A673 (cell line): ENCODE measurements at places on chromosomes 16 and 17.

DNA sequence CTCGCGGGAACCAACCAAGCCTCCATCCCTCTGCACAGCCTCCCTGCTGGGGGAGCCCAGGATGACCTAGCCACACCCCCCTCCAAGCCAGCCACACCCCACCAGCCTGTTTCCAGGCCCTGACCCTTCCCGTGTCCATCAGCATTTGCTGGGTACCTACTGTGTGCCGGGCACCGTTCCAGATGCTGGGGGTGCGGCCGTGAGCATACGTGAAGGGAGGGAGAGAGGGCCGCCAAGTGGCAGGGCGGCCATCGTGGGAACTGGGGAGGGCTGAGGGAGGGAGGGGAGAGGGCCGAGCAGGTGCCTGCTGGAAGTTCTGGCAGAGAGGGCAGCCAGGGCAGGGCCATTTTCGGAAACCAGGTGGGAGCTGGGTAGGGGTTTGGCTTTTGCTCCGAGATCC lies 23.1 kb downstream of the ZFPM1 start:
- H3K36me3 ChIP-seq: no peaks in the 10 kb centered on the region
- no peak overlapping the region for H3K4me3 ChIP-seq
- H3K27me3 ChIP-seq: no peaks in the 10 kb centered on the region
- no peak for DNase-seq
- no peak overlapping the region for H3K27ac ChIP-seq

DNA sequence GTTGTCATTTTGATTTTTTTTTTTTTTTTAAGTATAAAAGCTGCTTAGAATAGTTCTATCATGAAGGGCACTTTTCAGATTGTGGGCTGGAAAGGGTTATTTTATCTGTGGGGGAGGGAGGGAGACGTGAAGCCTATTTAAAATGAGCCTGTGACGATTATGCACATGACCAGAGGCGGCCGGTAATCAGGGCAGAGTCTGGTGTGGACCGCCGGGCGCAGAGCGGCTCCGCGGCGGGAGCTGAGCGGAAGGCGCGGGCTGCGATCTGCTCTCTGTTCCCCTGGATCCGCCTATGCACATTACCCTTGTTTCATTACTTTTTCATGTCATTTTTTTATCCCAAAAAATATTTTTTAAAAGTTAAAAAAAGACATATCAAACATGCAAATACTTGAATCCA lies 23.5 kb downstream of the TMC6 start:
- H3K4me3 ChIP-seq: no peak overlapping the region
- H3K36me3 ChIP-seq: peaks cover 12% of the 10 kb centered on the region
- H3K4me1 ChIP-seq: no peaks in the 10 kb centered on the region
- H3K27ac ChIP-seq: no peak overlapping the region

DNA sequence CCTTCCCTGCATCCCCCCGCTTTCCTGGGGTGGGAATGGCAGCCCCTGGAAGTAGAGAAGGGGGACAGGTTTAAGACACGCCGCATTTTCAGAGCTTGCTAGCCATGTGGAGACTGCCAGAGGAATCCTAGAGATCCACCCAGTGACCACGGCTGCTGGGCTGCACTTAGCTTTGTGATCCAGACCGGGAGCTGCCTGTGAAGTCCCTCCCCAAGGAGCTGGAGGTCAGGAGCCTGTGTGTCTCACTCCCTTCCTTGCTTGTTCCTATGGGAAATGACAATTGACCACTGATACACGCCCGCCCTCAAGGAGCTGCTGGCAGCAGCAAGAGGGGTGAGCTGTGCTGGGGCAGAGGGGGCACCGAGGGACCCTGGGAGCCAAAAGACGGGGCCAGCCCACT lies 73.7 kb downstream of the SREBF1 start:
- no peaks in the 10 kb centered on the region for H3K36me3 ChIP-seq
- no peak for DNase-seq
- no peak overlapping the region for H3K4me3 ChIP-seq
- H3K27ac ChIP-seq: peak overlapping the region; percentile 31
- H3K27me3 ChIP-seq: no peaks in the 10 kb centered on the region

GRCh38 chr17:82929011-82929622 lies 89.3 kb upstream of the ZNF750 start:
- H3K27me3 ChIP-seq: no peaks in the 10 kb centered on the region
- H3K27ac ChIP-seq: no peak overlapping the region
- H3K4me1 ChIP-seq: peaks cover 18% of the 10 kb centered on the region
- peaks cover 19% of the 10 kb centered on the region for H3K36me3 ChIP-seq

DNA sequence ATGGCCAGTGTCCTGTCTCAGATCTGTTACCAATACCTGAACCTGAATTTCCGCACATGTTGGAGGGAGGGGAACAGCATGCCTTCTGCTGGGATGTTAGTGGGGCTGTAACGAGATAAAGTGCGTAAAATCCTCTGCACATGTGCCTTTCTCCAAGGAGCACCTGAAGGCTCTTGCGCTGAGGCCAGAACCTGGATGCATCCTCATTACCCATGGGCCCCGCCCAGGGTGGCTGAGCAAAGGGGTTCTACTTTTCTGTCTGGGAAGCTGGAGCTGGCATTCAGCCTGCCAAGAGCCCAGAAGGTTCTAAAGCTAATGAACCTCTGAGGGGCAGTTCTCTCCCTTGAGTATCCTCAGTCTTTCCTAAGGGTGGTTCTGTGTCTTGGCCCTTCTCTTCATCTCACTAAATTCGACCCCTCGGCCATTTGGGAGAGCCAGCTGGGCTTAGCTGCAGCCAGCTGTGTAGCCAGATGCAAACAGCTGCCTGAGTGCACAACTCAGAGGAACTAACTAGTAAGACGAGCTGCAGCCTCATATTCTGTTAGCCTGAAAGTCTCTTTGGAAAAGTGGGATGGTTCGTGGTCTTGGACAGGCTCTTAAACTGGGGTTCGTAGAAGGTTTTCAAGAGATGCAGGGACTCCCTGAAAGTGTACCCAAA lies 2.5 kb downstream of the ITGA3 start:
- no peak for DNase-seq
- H3K27me3 ChIP-seq: peaks cover 24% of the 10 kb centered on the region
- H3K27ac ChIP-seq: no peak overlapping the region
- H3K4me3 ChIP-seq: no peak overlapping the region
- H3K4me1 ChIP-seq: peaks cover 4% of the 10 kb centered on the region
- no peaks in the 10 kb centered on the region for H3K36me3 ChIP-seq

GRCh38 chr17:54451051-54451450 lies 449.6 kb upstream of the TOM1L1 start:
- H3K4me3 ChIP-seq: no peak overlapping the region
- no peak for DNase-seq
- H3K27me3 ChIP-seq: no peaks in the 10 kb centered on the region
- no peaks in the 10 kb centered on the region for H3K4me1 ChIP-seq
- no peaks in the 10 kb centered on the region for H3K36me3 ChIP-seq
- H3K27ac ChIP-seq: no peak overlapping the region

DNA sequence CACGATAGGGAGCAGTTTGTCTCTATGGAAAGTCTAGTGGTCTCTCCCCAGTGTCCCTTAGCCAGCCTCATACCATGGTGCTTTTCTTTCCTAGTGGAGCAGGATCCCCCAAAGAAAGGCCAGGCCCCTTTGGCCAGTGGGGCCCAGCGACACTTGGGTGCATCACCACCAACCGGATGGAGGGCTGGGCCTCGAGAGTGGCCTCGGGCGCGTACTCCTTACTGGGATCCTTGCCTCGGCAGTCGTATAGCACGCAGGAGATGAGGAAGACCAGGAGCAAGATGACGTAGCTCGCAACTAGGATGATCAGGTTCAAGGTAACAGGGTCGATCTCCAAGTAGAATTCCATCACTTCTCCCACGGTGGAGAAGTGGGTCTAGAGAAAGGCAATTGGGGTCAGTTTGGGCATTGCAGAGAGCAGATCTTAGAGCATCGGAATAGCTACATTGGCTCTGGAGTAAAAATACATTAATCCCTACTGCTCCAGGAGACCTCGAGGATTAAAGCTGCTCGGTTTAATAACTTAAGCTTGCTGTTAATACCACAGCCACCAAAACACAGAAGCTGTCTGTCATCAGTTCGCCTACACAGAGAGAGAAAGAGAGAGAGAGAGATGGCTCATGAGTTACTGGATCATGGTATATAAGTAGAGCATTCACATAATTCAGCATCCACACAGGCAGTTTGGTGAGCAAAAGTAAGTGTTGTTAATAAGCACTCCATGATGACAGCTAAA lies at the start of gene SMIM36:
Gene SMIM36 (minus strand): TSS at position 467 of the 736 bp plus-strand sequence.
- no peaks in the 10 kb centered on the region for H3K4me1 ChIP-seq
- no peaks in the 10 kb centered on the region for H3K27me3 ChIP-seq
- no peaks in the 10 kb centered on the region for H3K36me3 ChIP-seq
- no peak within 1 kb of the TSS for H3K4me3 ChIP-seq

DNA sequence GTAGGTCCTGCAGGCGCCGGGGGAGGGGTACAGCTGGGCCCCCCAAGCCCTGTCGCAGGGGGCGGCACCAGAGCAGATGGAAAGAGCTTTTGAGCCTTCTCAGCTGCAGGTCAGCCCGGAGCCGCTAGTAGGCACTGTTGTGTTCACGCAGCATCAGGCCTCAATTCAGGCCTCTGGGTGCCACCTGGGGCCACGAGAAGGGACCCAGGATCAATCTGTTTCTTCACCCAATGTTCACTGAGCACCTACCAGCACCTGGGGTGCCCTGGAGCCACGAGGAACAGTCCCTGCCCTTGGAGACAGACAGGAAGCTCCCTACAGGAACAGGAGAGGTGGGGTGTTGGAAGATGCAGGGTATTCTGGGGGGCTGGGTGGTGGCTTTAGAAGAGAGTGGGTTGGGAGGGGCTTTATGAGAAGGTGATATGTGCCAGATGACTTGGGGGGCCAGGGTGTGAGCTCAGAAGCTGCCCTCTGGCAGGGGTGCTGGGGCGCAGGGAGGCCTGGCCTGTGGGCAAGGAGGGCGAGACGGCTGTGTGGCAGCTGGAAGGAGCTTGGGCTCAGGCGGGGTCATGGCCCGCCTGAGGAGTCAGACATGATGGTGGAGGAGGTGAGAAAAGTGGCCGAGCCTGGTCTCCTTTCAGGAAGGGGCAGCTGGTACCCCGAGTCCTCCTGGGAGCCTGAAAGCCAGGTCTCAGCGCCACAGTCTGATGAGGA lies 121.9 kb upstream of the GSE1 start:
- H3K27ac ChIP-seq: no peak overlapping the region
- no peak overlapping the region for H3K4me3 ChIP-seq
- no peaks in the 10 kb centered on the region for H3K36me3 ChIP-seq
- DNase-seq: no peak
- H3K27me3 ChIP-seq: no peaks in the 10 kb centered on the region

- H3K27me3 ChIP-seq: no peaks in the 10 kb centered on the region
- no peak for DNase-seq
- peak overlapping the region; percentile 23 for H3K27ac ChIP-seq
- peaks cover 14% of the 10 kb centered on the region for H3K4me1 ChIP-seq
Measured at GRCh38 chr17:78774453-78774852, 7.6 kb downstream of the CYTH1 start.

DNA sequence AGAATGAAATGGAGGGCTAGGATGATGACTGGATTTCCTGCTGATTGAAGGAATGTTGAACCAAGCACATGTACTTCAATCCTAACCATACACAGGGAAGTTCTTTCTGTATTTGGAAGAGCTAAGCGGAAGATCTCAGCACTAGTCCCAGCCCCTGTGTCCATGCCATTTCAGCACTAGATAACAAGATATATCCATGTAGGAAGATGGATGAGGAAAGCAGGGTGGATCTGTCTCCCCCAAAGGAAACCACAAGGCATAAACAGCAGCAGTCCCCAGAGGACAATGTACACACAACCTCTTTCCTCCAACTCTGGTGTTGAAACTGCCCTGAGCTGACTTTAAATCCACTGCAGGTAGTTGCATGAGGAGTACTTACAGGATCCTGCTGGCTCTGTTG lies 75.1 kb downstream of the GRIN2A start:
- no peak for DNase-seq
- H3K36me3 ChIP-seq: no peaks in the 10 kb centered on the region
- no peaks in the 10 kb centered on the region for H3K27me3 ChIP-seq
- H3K27ac ChIP-seq: no peak overlapping the region
- no peaks in the 10 kb centered on the region for H3K4me1 ChIP-seq
- no peak overlapping the region for H3K4me3 ChIP-seq

- H3K27ac ChIP-seq: no peak overlapping the region
- H3K27me3 ChIP-seq: peaks cover 35% of the 10 kb centered on the region
- H3K4me3 ChIP-seq: no peak overlapping the region
- H3K36me3 ChIP-seq: no peaks in the 10 kb centered on the region
- no peaks in the 10 kb centered on the region for H3K4me1 ChIP-seq
- DNase-seq: peak; percentile 72
Measured at GRCh38 chr16:71542377-71542776, 16.2 kb downstream of the CHST4 start.

DNA sequence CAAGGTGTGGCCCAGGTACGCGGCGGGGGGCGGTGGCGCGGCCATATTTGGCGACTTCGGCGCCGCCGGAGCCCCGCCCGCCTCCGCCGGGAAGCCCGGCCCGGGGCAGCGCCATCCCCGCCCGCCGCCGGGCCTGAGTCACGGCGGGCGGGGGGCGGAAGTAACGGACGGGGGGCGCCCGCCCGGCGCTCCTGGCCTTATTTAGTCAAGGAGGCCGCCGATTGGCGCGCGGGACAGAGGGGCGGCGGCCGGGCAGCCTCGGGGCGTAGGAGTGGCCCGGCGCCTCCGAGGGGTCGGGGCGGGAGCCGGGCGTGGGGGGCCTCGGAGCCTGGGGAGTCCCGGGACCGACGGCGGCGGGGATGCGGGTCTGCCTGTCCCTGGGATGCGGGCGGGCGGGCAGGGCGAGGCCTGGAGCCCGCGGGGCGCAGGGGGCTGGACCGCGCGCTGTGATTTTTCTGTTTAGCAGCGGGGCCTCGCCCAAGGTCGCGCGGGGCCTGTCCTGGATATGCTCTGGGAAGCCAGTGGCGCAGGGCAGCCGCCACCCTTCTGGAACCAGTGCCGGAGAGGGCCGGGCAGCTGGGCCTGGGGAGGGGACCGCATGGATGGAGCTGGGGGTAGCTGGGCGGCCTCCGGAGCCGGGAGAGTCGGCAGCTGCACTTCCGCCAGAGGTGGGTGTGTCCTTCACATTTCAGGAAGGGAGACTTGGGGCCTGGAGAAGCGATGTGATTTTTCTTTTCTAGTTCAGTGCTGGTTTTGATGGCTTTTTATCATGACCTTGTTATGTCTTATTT lies 2.3 kb upstream of the ACTG1 start:
- DNase-seq: peak; percentile 78
- H3K27me3 ChIP-seq: no peaks in the 10 kb centered on the region
- H3K4me1 ChIP-seq: peaks cover 23% of the 10 kb centered on the region

GRCh38 chr16:84138824-84139627 lies 6.0 kb downstream of the HSDL1 start:
- H3K4me1 ChIP-seq: peaks cover 7% of the 10 kb centered on the region
- no peak overlapping the region for H3K27ac ChIP-seq
- no peaks in the 10 kb centered on the region for H3K27me3 ChIP-seq

GRCh38 chr17:49996495-49997300 lies 1.7 kb upstream of the DLX3 start:
- H3K27me3 ChIP-seq: peaks cover 59% of the 10 kb centered on the region
- H3K4me1 ChIP-seq: peaks cover 11% of the 10 kb centered on the region
- H3K4me3 ChIP-seq: peak overlapping the region; percentile 38
- H3K27ac ChIP-seq: no peak overlapping the region
- no peaks in the 10 kb centered on the region for H3K36me3 ChIP-seq
